ENCODE measurements at places on chromosomes 7 and 10.
A peak's percentile ranks its signal among the peaks of the same experiment; 100 is the strongest.

- DNase-seq, result no peak
Observed at GRCh38 chr10:31897506-31897905, 31.1 kb downstream of the ARHGAP12 start.

GRCh38 chr7:156620291-156620675, 20.3 kb upstream of the RNF32 start:
- no peak for DNase-seq

GRCh38 chr7:65804887-65805286, 68.0 kb upstream of the VKORC1L1 start:
- no peak for DNase-seq

DNA sequence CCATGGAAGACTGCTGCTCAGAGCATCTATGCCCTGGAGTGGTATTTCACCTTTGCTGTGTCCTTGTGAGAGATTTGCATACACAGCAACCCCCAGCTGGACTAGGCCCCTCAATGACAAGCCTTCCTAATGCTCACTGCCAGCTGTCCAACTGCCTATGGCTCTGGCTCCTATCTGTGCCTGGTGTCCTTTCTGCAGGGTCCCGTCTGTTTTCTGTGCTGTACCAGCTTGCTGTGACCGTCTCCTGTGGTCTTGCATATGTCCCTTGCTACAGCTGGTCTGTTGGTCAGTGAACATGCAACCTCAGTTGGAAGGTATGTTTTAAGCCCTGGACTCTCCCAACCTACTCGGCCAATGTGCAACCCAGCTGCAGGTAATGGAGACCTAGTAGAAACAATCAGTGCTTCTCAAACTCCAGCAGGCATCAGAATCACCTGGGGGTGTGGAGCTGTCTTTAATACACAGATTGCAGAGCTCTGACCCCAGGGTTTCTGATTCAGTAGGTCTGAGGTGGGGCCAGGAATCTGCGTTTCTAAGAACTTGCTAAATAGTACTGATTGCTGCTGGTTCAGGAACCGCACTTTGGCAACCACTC, 306.4 kb upstream of the ZNF32 start:
- DNase-seq, result no peak

DNA sequence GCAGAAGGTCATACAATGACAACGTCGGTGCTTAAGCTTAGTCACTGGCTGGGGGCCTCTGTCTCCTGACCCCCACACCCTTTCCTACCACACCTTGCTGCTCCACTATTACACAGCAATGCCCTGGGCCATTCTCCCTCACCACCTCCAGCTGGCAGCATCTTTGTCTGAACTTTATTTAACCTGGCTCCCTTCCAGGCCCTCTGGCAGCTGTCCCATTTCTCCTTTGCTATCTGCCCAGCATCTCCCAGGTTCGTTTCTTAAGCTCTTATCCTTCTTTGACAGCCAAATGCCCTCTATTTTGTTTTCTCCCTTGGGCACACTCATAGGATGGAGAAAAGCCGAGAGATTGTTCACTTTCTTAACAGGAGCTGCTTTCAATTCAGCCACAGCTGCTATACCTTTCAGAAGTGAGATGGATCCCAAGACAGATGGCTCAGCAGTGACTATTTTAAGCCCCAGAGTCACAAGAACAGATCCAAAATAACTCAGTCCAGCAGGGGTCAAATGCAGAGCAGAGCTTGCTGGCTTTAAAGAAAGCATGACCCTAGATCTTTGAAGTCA, 1277.1 kb upstream of the AUTS2 start:
- DNase-seq, result no peak

DNA sequence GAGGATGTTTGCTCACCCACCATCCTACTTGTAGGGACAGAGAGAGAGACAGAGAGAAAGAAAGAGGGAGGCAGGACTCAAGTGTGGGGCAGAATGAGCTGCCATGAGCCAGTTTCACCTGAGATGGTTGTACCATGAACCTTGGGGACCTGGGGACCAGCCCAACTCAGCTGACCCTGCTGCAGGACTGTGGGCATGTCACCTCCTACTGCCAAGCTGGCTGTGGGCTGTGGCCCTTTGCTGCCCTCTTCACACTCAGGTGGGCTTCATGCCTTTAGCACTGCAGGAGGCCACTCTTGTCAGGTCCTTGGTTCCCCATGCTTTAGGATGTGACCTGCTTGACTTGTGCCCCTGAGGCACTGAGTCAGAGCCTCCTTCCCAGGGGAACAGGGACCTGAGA, 108.2 kb upstream of the PCBD1 start:
- no peak for DNase-seq

GRCh38 chr7:33789871-33790630, 115.3 kb upstream of the BMPER start:
- DNase-seq, result no peak

DNA sequence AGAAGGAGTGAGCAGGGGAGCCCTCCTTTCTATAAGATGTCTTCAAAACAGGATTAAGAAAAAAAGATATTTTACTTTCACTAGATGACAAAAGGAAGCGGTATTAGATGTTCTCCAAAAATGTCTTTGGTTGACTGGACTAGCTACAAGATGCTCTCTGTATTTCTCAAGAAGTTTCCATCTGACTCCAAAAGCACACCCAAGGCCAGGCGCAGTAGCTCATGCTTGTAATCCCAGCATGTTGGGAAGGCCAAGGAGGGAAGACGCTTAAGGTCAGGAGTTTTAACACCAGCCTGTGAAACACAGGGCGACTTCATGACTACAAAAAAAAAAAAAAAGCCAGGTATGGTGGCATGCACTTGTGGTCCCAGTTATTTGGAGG, 84.5 kb downstream of the PIP4K2A start:
- no peak for DNase-seq

- DNase-seq, result no peak
Observed at GRCh38 chr7:123351516-123352505, 152.0 kb upstream of the SLC13A1 start.

DNA sequence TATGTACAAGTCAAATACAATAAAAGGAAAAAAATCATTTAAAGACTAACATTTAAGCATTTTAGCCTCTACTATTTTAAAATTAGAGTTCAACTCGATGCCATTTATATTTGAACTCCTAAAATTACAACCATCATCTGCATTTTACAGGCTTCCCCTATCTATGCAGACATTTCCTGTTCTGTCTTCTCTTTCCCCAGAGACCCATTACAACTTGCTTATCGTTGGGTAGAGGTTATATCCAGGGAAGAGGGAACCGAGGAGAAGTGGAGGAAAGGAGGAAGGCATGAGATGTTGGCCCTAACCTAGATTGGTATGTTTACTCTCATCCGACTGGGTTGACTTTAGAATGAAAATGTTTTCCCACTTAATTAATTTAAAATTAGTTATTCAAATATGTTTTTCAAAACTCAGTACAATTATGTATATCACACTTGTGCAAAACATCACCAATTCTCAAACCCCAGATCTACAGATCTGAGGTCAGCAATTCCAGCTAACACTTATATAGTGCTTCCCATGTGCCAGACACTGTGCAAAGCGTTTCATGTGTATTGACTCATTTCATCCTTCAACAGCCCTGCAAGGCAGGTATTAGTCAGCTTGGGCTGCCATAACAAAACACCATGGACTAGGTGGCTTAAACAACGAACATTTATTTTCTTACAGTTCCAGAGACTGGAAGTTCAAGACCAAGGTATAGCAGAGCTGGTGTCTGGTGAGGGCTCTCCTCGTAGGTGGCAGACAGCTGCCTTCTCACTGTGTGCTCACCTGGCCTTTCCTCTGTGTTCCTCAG, 27.3 kb upstream of the HERPUD2 start:
- peak; percentile 43 for DNase-seq

DNA sequence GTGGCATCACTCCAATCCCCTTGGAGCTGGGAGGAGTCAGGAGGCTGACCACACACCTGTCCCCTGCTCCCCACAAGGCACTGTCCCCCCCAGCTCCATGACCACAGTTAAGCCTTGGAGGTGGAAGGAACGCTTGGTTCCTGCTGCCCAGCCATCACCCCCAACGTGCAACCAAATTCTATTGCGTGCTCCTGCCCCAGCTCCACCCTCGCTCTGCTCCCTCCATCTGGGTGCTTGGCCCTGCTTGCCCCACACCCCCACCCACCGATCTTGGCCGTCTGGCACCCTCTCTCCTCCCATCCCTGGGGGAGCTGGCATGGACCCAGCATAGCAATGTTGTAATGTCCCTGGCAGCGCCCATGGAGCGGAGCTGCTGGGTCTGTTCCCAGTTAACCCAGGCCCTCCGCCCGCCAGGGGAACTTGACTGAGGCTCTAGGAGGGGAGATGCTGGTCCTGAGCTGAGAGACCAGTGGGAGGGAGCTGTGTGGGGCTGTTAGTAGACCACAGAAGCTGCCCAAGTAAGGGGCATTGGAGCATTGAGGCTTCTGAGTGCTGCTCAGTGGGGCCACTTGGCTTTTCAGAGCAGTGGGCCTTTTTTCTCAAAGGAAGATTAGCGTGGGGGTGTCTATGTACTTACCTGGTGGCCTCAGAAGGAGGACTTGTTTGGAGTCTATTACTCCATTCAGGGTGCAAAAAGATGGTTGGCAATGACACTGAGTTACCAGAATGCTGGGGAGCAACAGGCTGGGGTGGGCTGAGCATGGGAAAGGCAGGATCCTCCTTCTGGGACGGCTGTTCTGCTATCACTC, 1.1 kb downstream of the EPHB6 start:
- no peak for DNase-seq

- DNase-seq, result no peak
Observed at GRCh38 chr10:12961416-12962205, 39.9 kb downstream of the CCDC3 start.

DNA sequence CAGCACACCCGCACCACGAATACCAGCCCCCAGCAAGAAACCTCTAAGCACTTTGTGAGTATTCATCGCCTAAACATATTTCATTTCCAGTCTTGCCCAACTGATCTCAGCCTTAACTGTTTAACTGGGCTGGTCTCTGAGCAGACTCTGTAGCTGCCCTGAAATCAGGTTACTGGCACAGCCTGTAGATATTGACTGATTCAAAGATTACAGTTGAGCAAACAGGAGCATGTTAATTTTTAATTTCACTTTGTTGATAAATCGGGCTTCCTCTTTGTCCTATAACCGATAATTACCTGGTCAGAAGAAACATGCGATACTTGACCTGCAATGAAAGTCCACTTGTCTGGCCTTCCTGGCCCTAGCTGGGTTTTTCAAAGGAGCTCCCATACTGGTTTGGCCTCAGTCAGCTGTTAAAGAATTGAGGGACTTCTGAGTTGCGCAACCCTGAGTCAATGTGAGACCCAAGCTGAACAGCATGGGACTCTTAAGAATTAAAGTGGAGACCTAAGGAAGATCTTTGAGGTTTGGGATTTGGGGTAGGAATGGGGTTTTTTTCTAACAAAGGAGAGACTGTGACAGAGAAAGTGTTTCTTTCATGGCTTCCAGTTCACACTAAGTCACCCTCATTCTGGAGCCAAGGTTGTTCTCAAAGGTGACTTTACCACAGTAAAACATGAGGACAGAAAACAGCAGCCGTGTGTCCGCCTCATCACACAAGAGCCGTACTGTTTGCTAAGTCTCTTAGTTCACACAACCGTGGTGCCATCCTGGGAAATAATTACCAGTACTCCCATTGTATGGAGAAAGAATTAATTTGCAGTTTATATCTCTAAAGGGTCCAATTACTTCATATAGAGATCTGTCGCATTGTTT, 75.9 kb downstream of the PPP1R3C start:
- no peak for DNase-seq

DNA sequence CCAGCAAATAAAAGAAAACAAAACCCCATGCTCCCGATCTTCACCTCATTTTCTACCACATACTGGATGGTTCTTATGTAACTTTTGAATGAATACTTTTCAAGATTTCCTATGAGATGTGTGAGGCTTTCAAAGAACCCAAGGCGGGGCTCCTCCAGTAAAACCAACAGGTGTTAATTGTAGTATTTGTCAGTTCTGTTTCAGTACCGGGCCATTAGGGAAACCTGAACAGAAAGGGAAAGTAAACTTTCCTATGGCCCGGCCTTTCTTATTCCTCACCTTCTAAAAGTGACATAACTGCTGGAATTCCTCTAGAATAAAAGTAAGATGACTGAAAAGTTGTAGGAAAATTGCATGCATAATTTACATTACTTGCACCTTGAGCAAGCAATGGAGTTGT, 672.9 kb downstream of the MAGI2 start:
- DNase-seq, result no peak

GRCh38 chr7:82396343-82396742, 47.2 kb downstream of the CACNA2D1 start:
- DNase-seq, result no peak

- DNase-seq, result no peak
Observed at GRCh38 chr10:123275136-123275564, 120.9 kb downstream of the BUB3 start.

DNA sequence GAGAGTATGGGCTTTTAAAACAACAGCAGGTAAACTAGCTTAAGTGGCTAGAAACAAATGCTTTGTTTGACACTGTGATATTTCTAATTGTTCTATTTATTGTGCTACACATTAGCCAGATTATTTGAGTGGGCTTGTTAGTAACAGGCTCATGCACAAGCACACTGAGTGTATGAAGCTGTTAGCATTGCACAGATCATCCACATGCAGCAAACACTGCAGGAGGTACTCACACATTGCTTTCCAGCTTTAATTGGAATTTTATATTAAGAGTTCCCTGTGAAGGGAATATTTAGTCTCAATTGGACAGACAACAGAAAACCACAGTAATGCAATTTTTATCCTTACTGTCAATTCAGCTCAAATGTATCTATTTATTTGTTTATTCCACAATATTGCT, 92.9 kb upstream of the ZNF804B start:
- DNase-seq, result no peak

- DNase-seq, result no peak
Observed at GRCh38 chr7:67913604-67914003, 917.0 kb downstream of the TYW1 start.

DNA sequence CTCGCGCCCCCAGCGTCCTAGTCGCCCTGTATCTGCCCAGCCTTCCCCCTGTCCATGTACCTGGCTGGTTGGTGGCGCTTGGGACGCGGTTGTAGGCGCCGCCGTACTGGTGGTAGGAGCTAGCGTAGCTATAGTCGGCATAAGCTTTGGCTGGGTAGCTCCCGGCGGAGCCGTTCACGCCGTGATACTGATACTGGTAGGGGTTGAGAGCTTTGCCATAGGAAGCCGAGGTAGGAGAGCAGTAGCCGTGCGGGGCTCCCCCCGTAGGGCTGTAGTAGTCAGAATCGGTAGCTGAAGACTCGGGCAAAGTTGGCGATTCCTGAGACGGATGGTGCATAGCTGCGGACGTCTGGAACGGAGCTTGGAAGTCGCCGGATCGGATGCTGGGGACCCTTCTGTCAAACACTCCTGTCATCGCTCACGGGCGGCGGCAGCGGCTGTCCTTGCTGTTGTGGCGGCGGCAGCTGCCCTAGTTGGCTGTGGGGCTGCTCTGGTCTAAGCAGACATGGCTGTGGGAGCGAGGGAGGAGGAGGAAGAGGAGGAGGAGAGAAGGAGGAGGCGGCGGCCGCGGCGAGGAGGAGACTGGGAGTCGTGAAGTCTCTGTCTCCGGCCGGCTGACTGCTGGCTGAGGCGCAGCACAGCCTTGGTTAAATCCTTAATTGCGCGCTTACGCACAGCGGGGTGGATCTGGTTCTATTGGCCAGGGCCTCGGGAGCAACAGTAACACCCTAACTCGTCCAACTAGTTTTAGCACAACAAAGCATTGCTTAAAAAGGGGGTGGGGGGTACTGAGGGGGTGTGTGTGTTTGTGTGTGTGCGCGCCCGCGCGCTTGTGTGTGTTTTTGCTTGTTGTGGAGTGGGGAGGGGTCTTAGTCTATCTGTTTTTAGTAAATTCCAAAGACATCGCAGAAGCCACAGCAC, at the start of gene DLX5:
TSS of gene DLX5 (minus strand) at position 623 of the 921 bp plus-strand sequence. CDS start at position 415, 208 bp downstream.
- no peak for DNase-seq

Data from CD4-positive, alpha-beta T cell treated with Interleukin-15 for 4 hours (primary cell).